ENCODE measurements at places on chromosomes 4 and X.

GRCh38 chr4:122156819-122157218, 4.7 kb downstream of the BLTP1 start:
- DNase-seq = no peak

DNA sequence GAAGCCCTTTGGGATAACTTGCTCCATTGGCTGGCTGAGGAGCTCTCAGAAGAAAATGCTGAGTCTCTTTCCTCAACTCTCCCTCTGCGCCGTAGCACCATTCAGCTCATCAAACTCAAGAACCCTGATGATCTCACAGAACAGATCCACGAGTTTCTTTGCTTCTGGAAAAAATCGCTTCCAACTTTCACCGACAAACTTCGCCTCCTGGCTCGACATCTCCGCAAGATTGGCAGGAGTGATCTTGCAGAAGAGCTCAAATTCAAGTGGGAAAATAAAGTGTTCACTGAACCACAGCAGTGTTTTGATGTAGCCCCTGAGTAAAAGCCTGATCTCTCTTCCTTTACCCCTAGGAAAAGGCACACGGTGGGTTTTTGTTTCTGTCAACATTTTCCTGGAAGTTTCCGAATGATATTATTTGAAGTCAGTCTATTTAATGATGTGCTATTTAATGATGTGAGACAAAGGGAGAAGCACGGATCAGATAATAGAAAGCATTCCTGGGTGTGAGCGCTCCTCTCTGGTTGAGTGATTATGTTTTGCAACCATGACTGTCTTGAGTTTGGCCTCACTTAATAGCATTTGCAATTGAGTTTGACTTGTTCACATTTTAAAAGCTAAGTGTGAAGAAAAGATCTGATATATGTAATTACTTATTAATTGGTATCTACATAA, 62.2 kb downstream of the DTHD1 start:
- DNase-seq = no peak

- no peak for DNase-seq
Measured at GRCh38 chrX:15676886-15677285, 12.3 kb upstream of the CLTRN start.

DNA sequence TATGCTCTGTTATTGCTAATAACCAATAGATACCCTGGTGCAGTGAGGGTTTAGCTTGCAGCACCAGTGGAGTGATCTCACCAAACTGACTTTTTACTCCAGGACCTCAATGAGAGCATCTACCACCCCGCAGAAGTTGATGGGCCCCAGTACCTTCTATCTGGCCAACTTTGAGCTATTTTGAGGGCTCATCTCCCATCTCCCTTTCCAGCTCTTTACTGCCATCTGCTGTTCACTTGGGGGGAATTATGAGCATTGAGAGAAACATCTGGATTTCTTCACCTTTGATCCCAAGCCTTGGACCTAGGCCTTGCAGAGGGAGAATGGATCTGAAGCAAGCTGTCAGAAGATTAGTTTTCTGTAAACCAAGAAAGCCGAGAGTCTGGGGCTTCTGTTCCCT, 143.6 kb downstream of the TMEM164 start:
- peak; percentile 44 for DNase-seq

- no peak for DNase-seq
Measured at GRCh38 chr4:173205656-173206055, 37.0 kb downstream of the GALNT7 start.

GRCh38 chr4:89419111-89419695, 111.6 kb upstream of the GPRIN3 start:
- DNase-seq = no peak

- DNase-seq = no peak
Measured at GRCh38 chr4:56238251-56238650, 149.0 kb downstream of the AASDH start.

GRCh38 chr4:48042979-48043461, 26.4 kb downstream of the NIPAL1 start:
- no peak for DNase-seq

GRCh38 chr4:79273915-79274314, 51.9 kb downstream of the NAA11 start:
- DNase-seq = no peak

- no peak for DNase-seq
Measured at GRCh38 chr4:67883458-67883857, 344 bp downstream of the TMPRSS11D start.

GRCh38 chr4:35730414-35730813, 513.9 kb downstream of the ARAP2 start:
- DNase-seq = no peak

DNA sequence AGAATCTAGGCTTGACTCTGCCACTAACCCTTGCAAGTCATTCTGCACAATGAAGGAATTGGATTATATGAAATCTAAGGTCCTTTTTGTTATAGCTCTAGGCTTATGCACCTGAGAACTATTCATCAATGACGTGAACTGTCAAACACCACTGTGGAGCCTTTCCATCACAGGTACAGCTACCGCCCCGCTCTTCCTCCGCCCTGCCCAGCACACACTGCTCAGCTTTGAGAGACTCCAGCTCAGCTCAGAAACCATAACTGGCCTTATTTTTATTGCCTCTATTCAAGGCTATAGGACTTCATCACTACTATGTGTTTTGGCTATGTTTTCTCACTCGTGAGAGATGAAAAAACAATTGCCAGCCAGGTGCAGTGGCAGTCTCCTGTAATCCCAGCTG, 88.2 kb upstream of the RPL34 start:
- DNase-seq = no peak

GRCh38 chrX:140821280-140821679, 111.7 kb downstream of the LINC00632 start:
- no peak for DNase-seq

All from HCEC 1CT (cell line).